Stimulated activated CD4-positive, alpha-beta T cell treated with anti-CD3 and anti-CD28 coated beads, Interleukin-12 subunit alpha, Interleukin-12 subunit beta, amount 100 ng/mL, for 24 hours (primary cell): ENCODE measurements at places on chromosomes 6 and 20.

DNA sequence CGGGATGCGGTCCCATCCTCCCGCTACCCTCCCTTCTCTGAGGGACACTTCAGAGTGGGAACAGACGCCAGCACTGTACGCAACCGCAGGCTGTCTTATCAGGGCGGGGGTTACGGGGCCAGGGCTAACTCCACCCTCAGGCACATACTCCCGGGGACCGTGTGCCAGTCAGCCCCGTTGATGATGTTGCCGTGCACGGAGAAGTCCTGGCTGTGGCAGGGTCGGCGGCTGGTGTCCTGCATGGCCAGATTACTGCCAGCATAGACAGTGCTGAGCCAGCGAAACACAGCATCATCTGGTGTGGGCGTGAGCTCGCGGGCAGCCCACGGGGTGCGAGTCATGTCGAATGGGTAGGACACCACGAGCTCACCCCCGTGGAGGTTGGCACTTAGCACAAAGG lies 5.0 kb downstream of the CPXM1 start:
- no peak for DNase-seq

GRCh38 chr20:35773154-35773751 lies 1.4 kb downstream of the PHF20 start:
- no peak for DNase-seq

GRCh38 chr6:7628909-7629308 lies 38.9 kb downstream of the SNRNP48 start:
- no peak for DNase-seq

DNA sequence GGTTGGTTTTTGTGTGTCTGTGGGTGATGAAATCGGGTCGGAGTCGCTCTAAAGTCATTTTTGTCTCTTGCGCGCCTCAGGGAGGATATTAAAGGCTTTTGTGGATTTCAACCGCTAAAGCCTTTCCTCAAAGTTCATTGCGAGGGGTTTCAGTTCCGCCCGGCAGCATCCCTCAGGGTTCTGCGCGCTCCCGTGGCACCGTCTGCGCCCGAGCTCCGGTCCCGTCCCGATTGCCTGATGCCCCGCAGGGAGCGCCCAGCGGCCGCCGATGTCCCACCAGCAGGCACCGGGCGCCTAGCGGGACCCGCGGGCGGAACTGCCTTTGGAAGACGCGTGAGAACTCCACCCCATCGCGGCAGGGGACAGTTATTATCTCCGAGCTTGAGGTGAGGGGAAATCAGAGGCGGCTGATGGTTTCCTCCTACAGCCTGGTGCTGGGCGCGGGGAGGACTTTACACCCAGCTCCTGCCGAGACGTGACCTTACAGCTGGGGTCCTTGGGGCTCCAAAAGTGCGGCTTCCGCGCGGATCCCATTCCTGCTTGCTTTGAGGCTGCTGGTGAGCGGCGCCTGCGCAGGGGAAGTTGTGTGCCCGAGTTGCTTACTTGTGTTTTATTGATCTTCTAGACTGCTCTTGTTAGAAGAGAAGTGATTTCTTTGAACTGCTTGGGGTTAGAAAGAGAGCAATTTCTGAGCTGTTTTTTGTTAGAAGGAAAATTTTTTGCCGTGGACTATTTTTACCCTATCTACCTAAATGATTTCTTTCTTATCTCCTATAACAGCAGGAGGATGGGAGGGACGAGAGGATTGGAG lies 27.1 kb downstream of the ULBP1 start:
- DNase-seq = no peak

DNA sequence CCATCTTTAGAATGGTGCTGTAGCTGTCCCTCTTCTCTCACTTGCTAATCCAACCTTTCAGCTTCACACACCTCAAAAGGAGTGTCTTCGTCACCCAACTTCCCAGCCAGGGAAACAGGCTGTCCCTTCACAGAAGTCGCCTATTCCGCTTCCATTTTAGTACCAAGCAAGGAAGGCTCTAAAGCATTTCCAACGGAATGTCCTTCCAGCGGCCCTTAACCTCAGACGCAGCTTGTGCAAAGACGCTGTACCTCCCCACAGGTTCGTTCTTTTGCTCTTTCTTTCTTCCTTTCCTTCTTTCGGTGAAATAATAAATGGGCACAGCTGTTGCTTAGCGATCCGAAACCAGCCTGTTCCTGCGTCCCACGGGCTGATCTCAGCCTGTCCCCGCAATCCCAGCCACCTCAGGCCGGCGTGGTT lies 1.5 kb downstream of the PTPRT start:
- DNase-seq = no peak

GRCh38 chr6:161694995-161695394 lies 421.1 kb upstream of the AGPAT4 start:
- no peak for DNase-seq

DNA sequence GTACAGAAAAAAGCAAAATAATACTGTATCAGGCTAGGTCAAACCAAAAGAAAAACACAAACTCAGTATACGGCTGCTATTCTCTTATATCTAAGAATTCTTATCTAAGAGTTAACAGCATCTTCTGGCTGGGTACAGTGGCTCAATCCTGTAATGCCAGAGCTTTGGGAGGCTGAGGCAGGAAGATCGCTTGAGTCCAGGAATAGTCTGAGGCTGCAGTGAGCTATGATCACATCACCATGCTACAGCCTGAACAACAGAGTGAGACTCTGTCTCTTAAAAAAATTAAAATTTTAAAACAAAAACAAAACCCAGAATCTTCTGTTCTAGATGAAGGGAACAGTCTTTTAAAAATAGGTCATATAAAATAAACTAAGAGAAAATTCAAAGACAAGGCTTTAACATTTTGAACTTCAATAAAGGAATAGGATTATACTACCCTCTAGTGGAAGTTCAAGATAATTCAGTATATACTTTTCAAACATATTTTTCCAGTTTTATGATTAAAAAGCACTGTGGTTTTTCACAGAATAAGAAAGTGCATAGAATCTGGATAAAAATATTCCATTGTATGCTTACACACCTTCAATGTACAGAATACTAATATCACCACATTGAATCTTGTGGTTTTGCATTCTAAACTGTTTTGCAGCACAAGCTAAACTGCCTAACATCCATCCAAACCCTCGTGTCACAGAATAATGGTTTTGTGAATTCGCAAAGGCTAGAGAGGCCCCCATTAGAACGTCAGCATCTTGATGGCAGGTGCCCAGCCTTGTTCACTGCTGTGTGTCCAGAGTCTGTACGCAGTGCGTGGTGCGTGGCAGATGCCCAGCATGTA lies 39.3 kb downstream of the DTNBP1 start:
- DNase-seq = no peak

- no peak for DNase-seq
Measured at GRCh38 chr6:147892476-147892875, 384.0 kb downstream of the SAMD5 start.

DNA sequence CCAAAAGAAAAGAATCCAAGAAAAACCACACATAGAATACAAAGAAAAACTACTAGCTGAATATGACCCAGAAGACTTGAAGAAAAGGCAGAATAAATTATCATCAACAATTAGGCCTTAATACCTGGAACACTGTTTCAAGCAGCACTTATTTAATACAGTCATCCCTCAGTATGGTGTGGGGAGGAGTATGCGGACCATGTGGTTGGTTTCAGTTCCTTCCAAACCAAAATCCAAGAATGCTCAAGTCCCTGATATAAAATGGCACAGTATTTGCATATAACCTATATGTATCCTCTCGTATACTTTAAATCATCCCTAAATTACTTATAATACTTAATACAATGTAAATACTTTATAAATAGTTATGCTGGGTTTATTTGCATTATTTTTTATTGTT lies 16.1 kb downstream of the CDK19 start:
- DNase-seq = no peak

GRCh38 chr6:121967631-121968030 lies 431.8 kb upstream of the HSF2 start:
- DNase-seq = no peak

- no peak for DNase-seq
Measured at GRCh38 chr6:6243846-6244245, 76.6 kb downstream of the F13A1 start.

GRCh38 chr6:113936093-113936934 lies 34.6 kb downstream of the HDAC2 start:
- DNase-seq = no peak

DNA sequence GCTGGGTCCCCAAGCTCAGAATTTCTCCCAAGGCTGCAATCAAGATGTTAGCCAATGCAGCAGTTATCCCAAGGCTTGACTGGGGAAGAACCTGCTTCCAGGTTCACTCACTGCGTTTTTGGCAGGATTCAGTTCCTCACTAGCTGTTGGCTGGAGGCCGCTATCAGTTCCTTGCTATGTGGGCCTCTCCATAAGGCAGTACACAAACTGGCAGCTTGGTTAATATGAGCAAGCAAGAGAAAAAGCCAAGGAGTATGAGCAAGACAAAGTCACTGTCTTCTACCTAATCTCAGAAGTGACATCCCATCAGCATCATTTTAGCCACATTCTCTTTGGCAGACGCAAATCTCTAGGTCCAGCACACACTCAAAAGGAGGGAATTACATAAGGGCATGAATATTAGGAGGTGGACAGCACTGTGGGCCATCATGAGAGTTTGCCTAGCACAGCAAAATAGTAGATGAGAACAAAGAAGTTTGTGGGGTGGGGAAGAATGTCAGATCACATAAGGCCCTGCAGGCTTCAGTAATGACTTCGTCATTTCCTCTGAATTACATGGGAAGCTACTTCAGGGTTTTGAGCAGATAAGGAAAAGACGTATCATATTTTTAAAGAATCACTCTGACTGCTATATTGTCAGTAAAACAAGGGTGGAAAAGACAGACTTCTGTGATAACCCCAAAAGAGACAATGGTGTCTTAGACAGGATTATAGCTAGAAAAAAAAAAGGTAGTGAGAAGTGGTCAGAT lies 25.5 kb downstream of the LMBRD1 start:
- no peak for DNase-seq

DNA sequence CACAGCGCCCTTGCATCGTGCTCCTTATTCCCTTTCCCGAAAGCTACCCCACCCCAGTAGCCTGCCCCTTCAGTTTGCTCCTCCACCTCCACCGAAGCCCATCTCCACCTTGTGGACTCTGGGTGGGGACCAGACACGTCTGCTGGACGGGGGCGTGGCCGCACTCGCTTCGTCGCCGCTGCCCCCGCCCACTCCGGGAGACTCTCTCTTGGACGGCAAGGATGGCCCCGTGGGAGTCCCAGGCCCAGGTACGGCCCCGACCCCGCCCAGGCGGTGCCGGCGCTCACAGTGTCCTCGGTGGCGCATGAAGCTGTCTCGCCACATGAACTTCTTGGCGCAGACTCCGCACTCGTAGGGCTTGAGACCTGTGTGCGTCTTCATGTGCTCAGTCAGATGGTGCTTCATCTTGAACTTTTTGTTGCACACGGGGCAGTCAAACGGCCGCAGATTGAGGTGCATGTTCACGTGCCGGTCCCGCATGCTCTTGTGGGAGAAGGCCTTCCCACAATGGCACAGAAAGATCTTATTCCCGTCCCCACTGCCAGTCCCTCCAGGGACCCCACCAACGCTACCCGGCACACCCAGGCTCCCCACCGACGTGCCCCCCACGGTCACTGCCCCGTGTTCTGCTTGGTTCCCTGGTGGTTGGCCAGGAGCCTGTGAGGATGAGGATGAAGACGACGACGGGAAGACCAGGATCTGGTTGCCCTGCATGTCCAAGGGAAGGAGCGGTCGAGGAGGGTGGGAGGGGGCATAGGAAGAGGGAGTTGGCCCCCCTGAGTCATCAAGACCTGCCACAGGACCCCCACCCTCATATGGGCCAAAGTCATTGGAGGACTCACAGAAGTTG lies 1.3 kb upstream of the TAPBP start:
- DNase-seq = no peak

- no peak for DNase-seq
Measured at GRCh38 chr6:14964556-14965270, 281.2 kb upstream of the JARID2 start.

- no peak for DNase-seq
Measured at GRCh38 chr6:30829639-30830255, 54.6 kb upstream of the DDR1 start.

DNA sequence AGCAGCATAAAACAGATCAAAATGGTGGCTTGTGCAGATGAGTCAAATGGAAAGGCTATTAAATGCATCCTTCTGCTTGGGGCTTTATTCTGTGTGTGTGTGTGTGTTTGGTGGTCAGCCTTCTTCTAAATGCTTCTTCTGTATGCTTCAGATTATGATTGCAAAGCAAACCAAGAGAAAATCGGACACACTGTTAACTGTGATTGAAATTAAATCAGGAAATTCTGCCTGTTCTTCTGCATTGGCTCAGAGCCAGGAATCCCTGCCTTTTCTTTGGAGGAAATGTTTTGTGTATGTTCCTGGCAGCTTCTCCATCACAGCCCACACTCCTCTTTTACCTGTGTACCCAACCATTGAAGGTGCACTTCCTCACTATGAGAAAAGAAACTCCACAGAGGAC lies 22.3 kb upstream of the PDE10A start:
- DNase-seq = no peak

DNA sequence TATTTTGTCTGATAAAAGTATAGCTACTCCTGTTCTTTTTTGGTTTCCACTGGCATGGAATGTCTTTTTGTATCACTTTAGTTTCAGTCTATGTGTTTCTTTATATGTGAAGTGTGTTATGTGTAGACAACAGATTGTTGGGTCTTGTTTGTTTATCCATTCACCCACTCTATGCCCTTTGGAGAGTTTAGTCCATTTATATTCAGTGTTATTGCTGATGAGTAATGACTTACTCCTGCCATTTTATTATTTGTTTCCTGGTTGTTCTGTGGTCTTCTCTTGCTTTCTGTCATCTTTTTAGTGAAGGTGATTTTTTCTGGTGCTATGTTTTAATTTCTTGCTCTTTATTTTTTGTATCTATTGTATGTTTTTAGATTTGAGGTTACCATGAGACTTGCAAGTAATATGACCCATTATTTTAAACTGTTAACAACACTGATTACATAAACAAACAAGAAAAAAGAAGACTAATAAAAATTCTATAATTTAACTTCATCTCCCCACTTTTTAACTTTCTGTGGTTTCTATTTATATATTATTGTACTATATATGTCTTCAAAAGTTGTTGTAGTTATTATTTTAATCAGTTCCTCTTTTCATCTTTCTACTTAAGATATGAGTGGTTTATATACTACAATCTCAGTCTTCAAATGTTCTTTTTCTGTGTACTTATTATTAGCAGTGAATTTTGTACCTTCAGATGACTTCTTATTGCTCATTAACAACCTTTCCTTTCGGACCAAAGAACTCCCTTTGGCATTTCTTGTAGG lies 323.4 kb downstream of the BTBD9 start:
- no peak for DNase-seq

GRCh38 chr6:127177923-127178231 lies 59.4 kb downstream of the RSPO3 start:
- no peak for DNase-seq

GRCh38 chr20:44198872-44199271 lies 11.7 kb downstream of the OSER1 start:
- no peak for DNase-seq

GRCh38 chr6:128389820-128390534 lies 130.4 kb downstream of the PTPRK start:
- no peak for DNase-seq
